DMS79 (cell line): ENCODE measurements at places on chromosomes 4 and X.

DNA sequence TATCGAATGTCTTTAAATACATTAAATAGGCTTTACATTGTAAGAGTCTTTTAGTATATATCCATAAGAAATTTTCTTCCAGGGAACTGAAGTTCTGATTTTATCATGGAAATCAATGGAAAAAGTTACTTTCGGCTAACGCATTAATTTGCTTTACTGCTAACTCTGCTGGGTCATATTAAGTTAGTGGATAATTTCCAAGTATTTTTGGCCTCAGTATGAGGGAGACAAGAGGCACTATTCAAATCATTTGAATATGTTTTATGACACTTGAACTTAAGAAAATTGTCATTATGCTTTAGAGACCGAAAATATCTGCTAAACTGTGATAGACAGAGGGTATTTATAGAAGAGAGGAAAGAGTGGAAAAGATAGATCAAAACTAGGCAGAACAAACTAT lies 237.5 kb downstream of the PCDH7 start:
- DNase-seq, result no peak

- DNase-seq, result no peak
Observed at GRCh38 chr4:116453127-116453526, 632.2 kb downstream of the TRAM1L1 start.

- no peak for DNase-seq
Observed at GRCh38 chr4:123403080-123403604, 6.5 kb downstream of the SPRY1 start.

GRCh38 chr4:24775032-24775605 lies 20.3 kb upstream of the SOD3 start:
- no peak for DNase-seq

GRCh38 chr4:8164194-8164565 lies 5.6 kb upstream of the ABLIM2 start:
- DNase-seq, result no peak

DNA sequence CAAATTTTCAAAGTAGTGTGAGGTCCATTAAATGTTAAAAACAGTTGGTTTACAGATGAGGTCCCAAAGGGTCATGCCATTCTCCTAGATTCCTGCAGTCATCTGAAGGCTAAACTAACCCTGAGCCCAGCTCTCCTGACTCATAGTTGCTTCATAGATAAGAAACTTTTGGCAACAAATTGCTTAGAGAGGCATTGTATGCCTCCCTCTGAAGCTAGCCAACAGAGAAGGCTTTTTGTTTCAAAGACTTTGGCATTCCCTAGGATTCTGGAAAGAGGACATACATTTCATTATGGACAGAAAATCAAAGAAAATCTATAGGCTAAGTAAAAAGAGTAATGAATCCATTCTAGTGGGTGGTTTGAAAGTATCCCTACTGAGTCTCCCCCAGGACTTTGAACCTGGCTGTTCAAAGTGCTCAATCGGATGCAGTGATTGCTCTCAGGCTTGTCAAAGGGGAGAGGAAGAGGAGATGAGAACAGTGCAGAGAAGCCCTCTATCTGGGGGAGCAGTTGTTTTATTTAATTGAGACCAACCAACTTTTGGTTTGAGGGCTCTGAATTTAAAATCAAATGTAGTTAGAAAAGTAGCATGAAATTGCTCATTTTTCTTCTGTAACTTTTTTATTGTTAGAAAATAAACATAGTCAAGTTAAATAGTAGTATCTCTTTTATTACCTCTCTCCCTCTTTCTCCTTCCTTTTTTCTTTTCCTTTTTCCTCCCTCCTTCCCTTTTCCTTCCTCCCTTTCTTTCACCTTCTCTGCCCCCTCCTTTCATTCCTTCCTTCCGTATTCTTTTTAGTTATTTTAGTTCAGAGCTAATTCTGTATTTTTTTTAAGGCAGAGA lies 72.3 kb upstream of the ZNF518B start:
- DNase-seq, result no peak

DNA sequence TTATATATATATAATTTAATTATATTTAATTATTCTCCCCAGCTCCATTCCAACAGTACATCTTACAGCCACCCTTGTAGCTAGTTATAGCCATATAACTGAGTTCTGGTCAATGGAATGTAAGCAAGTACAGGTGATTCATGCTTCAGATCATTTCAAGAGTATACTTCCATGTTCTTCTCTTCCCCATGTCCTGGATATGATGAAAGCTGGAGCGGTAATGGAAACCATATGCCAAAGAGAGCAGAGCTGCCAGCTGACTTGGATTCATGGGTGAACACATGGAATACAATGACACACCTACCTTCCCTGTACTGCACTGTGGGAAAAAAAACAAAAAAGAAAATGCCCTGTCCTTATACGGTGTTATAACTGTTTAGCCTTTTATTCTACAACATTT lies 17.5 kb upstream of the CORIN start:
- DNase-seq, result no peak

- DNase-seq, result no peak
Observed at GRCh38 chr4:1597021-1597931, 86.8 kb downstream of the FAM53A start.

- no peak for DNase-seq
Observed at GRCh38 chr4:140103676-140104075, 50.3 kb downstream of the MAML3 start.

DNA sequence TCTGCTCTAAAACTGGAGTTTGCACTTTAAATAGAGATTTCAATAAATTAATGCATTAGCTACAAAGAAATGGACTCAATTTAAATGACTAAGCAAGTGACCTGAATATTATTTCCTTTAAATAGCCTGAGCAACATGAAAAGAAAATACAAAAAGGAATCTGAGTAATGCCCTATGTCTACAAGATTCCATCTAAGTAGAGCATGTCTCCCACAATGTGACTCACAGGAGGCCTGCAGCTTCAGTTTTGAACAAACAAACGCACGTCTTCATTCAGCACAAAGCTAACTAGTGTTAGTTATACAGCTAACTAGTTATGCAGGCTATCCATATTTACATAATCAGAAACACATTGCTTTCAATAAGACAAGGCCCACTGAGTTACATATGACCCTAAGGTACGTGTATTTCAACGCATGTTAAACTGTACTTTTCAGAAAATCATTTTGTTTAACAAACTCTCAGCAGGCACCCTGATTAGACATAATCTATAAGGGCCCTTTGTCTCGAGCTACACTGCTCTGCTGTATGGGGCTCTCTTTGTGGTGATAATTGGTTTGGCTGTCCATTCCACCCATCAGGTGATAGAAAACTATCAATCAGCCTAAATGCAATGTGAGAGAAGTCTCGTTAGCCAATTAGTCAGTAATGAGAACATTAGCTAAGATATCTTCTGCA lies 116.5 kb downstream of the MAML3 start:
- no peak for DNase-seq

GRCh38 chr4:7844594-7844991 lies 95.1 kb downstream of the AFAP1 start:
- DNase-seq, result no peak

GRCh38 chrX:152641996-152642395 lies 4.3 kb downstream of the GABRQ start:
- no peak for DNase-seq
